ENCODE measurements at places on chromosomes 12 and 14.

GRCh38 chr14:58238252-58239243, 6.1 kb upstream of the PSMA3 start:
- no peak for DNase-seq

- no peak for DNase-seq
These were observed 750 bp upstream of the DBX2 start for GRCh38 chr12:45051572-45052125.

- no peak for DNase-seq
These were observed 192.3 kb downstream of the MON2 start for GRCh38 chr12:62658910-62659309.

DNA sequence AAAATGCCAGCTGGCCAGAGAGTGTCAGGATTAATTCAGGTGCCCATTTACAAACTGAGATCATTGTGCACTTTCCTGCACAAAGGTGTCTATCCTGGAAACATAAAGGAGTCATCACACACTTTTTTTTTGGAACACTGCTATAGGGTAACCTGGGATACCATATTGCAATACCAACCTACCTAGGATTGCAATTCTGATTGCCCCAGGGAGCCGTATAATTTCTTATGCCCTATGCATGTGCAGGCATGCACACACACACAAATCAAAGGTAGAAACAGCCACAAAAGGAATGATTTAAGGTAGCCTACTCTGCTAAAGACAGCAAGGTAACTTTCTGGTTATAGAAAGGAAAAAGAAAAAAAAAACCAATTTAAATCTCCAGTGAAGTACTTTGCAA, 285.3 kb upstream of the KITLG start:
- no peak for DNase-seq

GRCh38 chr14:28243600-28243999, 523.0 kb upstream of the FOXG1 start:
- no peak for DNase-seq
